NCI-H524 (cell line): ENCODE measurements at places on chromosomes 11 and 22.
A peak's percentile ranks its signal among the peaks of the same experiment; 100 is the strongest.

DNA sequence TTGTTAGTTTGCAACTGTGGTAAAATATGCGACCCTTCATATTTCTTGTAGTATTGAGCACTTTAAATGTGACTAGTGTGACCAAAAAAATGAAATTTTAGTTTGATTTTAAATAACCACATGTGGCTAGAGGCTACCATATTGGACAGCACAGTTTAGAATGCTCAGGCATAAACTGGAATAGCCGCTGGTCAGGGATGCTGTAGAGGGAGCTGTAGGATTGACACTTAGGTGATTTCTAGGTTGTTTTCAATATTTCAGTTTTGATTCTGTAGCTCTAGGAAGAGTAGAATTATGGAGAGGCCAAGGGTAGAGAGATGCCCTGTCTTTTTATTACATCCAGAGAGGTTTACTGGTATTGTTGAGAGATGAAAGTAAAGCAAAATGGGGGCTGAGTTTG is 10.8 kb upstream of the VSIG10L2 start:
- DNase-seq = no peak

DNA sequence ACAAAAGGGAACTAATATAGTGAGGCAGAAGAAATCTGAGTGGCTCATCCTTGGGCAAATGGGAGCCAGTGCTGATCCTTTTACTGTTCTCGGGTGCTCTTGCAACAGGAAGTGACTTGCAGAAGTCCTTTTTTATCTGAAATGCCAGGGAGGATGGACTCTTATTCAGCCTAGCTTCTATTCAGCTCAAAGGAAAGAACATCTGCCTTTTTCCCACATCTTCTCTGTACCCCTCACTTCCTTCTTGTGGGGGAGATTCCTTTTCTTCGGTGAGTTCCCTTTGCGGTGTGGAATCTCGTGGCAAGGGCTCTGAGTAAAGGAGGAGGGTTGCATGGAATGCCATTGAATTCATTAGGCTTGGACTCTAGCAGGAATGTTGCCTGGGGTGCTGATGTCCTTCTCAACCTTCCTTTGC is 76.2 kb downstream of the ZBTB16 start:
- no peak for DNase-seq

GRCh38 chr11:64534391-64534801 is 56.6 kb upstream of the SLC22A12 start:
- no peak for DNase-seq

GRCh38 chr22:17164392-17165024 is 5.4 kb upstream of the HDHD5 start:
- no peak for DNase-seq

- DNase-seq = no peak
Measured at GRCh38 chr11:19734171-19734570, 21.5 kb downstream of the NAV2 start.

DNA sequence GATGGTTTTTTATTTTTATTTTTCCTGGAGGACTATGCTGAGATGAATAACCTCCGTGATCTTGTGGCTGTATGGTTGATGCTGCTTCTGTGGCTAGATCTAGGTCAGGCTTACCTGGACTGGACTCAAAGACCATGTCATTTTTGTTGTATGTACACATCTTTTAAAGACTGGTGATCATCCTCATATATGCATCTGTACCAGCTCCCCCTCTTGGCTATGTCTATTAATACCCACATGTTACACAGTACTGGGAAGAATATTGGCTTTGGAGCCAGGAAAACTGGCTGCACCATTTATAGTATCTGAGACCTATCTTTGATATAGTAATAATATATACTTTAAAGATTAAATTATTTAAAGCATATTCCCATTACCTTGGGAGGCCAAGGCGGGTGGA is 18.4 kb upstream of the PITPNB start:
- DNase-seq = no peak

GRCh38 chr11:74284466-74284865 is 27.0 kb downstream of the P4HA3 start:
- no peak for DNase-seq

GRCh38 chr11:18617688-18618341 is 16.3 kb downstream of the SPTY2D1 start:
- DNase-seq = no peak

DNA sequence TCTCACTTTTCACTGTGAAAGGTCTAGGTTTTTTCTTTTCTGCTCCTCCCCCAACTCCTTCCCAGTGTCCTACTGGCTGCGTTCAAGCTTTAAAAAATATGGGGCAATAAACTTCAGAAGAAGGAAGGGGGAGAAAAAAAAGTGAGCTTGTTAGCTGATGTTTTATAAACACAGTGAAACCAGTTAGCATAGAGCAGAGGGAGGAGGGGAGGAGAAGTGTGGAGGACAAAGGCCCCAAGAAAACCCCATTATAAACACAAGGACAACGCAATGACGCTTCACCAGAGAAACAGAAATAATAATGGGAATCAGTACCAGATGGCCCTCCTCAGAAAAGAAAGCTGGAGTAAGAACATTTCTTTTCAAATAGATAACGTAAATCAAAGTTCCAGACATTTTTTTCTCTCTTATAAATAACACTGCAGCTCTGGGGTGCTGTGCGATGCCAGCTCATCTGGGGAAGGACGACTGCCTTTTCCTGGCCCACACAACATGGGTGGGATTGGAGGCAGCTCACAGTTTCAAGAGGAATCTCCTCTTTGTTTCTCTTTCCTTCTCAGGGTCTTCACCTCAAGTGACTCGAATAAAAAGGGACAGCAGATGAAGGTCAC is 235.4 kb upstream of the NARS2 start:
- no peak for DNase-seq

- no peak for DNase-seq
Measured at GRCh38 chr22:26054841-26055605, 114.2 kb upstream of the SEZ6L start.

DNA sequence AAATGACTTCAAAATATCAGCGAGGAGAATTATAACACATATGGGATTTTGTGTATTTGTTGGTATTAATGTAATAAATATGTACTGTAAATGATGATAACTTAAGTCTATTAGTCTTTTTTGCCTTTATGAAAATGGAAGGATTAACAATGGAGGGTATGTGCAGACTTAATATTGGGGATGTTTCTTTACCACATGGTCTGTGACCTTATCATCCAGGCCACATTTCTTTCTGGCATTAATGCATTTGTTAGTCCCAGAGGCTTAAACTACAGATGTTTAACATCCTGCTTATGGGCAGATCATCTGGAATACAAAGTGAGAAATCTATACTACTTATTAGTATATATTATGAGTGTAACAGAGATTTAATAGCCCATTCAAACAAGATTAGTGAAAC is 64.6 kb downstream of the SOX6 start:
- DNase-seq = peak; percentile 45

DNA sequence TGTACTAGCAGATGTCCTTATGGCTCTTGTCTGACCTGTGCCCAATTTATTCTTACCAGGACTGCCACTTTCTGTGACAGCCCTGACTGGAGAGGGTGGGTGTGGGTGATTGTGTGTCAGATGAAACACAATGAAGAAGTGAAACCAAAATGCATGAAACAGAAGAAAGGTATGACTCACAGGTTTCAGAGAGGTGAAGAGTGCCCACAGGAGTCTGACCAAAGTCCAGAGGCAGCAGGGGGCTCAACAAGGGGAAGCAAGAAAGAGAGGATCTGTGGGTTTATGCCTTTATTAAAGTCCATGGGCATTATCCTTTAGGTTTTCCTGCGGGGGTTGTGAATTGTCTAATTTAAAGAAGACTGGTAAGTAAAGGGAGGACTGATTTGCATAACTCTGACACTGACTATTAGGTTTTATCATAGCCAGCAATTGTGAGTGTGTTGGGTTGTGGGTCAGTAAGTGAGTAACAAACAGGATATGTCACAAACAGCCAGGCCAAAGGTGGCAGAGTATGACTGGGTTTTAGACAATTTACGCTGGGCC is 3.9 kb upstream of the OR4C6 start:
- no peak for DNase-seq

DNA sequence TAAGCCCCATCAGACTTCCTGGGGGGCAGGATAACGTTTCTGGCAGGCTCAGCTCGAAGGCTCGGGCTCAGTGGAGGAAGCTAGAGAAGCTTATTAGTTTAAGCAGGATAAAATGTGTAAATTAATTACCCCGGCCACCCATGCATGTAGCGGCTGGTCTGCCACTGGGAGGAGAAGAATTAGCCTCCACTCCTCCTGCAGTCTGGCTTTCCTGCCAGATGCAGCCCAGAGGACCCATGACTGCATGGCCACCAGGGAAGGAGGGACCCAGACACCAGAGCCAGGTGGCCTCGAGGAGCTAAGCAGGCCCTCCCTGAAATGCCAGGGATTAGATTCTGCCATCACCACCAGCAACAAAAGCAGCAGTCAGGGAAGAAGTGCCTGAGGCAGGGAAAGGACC is 32.3 kb downstream of the TRIM29 start:
- DNase-seq = peak; percentile 94

GRCh38 chr11:62560566-62561103 is 13.1 kb downstream of the EEF1G start:
- peak; percentile 29 for DNase-seq

GRCh38 chr22:43401233-43401632 is 10.6 kb upstream of the MPPED1 start:
- DNase-seq = no peak

- DNase-seq = no peak
Measured at GRCh38 chr11:134503596-134503995, 91.6 kb upstream of the B3GAT1 start.

DNA sequence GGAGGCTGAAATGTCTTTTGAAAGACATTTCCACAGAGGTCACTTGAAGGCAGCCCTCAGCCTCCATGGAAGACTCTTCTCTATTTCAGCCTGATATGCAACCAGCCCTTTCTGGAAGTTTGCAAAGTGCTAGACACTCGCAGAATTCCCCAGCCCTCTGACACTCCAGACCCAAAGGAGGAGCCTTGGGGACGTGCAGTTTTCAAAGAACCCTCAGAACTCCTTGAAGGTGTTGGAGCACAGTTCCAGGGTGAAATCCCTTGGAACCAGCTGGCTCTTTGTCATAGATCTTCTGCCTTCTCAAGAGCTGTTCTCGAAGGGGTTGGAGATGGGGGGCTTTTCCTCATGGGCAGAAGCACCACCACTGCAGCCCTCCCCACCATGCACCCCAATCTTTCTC is 19.6 kb downstream of the SPATA19 start:
- DNase-seq = no peak
